ENCODE measurements at places on chromosomes 7 and 10.

DNA sequence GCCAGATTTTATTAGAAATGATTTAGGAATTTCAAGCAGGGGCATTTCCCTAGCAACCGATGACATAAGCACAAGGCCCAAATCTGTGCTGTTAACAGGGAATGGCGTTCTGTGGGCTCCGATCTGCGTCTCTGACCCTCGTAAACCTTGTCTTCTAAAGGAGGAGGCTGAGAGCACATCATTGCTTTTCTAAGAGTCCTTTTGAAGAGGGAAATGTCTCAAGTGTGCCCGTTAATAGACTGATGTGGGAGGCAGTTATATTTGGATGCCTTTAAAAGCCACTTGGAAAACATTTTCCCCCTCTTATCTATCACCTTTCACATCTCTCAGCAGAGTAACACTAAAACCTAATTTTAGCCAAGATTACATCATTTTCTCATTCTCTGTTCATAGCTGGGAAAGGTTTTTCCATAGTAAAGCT lies 424.1 kb upstream of the GALNT17 start:
- DNase-seq: no peak

- peak; percentile 42 for DNase-seq
These were observed 3.5 kb downstream of the MKRN1 start for GRCh38 chr7:140475747-140476333.

- DNase-seq: no peak
These were observed 208.5 kb downstream of the PTEN start for GRCh38 chr10:88071879-88072278.

- DNase-seq: no peak
These were observed 435.8 kb downstream of the MDFIC start for GRCh38 chr7:115357703-115357999.

DNA sequence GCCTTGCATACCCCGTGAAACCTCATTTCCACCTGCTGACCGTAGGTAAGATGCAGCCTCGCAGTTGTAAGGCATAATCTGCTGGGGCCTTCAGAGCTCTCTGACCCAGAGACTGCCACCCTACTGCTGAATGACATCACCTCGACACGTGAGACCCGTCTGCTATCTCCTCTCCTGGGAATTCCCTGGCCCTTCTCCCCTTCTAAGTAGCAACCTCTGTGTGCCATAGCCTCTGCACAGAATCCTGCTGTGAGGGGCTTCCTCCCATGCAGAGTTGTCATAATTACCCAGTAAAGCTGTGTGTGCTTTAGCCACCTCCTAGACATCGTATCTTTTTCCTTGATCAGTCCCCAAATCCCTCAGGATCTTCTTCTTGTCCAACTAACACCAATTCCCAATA lies 106.7 kb downstream of the CACNB2 start:
- DNase-seq: no peak

GRCh38 chr7:19442016-19442785 lies 266.6 kb downstream of the POLR1F start:
- DNase-seq: peak; percentile 73

DNA sequence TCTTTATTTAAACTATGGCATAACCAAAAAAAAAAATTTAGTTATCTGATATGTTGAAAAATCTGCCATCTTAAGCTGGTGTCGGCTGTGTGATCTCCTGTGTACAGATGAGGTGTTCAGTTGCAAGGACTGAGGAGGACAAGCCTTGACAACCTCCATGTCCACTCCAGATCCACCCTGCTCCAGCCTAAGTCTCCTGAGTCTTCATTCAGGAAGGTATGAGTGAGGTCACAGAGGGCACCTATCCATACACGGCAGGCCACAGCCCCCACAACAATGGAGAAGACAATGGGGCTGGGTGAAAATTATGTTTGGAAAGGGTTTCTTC lies 16.1 kb downstream of the TARP start:
- no peak for DNase-seq

GRCh38 chr10:28497313-28498126 lies 35.4 kb upstream of the WAC start:
- DNase-seq: no peak

- no peak for DNase-seq
These were observed 46.2 kb downstream of the FAM53B start for GRCh38 chr10:124697837-124698544.

GRCh38 chr10:47333532-47333931 lies 11.3 kb downstream of the GDF2 start:
- no peak for DNase-seq

- DNase-seq: no peak
These were observed 455.7 kb downstream of the DGKB start for GRCh38 chr7:14446829-14447228.

DNA sequence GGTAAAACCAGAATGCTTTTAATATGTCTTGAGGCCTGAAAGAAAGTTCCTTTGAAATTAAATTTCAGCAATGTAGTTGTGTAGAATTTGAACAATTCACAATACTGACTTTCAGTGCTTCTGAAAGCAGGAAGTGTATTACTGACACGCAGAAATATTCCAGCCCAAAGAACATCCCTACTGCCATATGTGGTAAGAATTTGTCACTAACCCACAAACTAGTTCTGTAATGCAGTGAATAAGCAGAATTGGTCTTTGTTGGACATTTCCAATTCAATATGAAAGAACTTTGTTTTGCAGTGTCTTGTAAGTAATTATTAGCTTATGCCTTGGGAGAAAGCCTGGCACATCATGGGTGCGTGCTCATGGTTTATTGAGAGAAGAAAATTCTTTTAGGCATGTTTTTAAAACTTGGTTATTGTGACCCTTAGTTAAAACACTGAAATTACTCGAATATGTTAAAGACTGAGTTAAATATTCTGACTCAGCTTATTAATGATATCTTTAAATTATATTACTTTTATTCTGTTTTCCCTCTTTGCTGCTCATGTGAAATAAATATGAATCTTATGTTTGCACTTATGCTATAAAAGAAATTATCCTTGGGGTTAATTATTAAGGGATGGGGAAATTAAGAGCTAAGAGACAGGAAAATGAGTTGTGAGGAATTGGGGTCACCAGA lies 33.4 kb downstream of the PTPN12 start:
- DNase-seq: no peak

DNA sequence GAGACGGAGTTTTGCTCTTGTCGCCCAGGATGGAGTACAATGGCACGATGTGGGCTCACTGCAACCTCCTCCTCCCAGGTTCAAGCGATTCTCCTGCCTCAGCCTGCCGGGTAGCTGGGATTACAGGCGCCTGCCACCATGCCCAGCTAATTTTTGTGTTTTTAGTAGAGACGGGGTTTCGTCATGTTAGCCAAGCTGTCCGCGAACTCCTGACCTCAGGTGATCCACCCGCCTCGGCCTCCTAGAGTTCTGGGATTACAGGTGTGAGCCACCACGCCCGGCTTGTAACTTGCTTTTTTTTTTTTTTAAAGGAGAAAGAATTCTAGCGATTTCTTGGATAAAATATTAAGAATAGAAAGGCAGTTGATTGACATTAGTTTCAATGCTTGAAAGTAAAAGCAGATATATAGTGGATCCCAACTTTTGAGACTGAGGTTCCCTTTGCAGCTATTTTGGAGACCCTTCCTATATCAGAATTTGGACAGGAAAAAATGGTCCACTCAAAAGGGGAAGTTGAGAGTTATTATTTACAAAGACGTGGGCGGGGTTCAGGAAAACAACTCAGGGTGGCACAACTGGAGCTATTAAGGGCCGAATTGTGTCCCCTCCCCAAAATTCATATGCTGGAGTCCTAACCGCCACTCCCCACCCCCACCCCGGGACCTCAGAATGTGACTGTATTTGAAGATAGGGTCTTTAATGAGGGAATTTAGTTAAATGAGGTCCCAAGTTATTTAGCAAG lies 1.3 kb upstream of the ERCC6 start:
- DNase-seq: no peak

GRCh38 chr7:129906700-129907099 lies 46.1 kb downstream of the UBE2H start:
- no peak for DNase-seq

DNA sequence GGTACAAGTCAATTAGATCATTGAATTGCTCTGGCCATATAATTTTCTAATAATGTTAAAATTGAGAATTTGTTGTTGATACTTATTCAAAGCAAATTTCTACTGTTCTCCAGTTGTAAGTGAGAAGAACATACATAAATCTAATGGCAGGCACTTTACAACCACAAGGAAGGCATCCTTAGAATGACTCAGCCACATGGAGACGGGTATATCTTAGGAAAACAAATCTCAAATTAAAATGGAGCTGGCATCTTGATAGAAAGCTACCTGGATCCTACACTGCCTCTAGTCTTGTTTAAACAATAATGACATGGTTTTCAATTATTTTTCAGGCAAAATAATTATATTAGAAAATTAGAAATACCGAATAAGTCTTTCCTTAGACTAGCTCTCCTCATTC lies 1183.7 kb upstream of the SORCS1 start:
- DNase-seq: no peak

DNA sequence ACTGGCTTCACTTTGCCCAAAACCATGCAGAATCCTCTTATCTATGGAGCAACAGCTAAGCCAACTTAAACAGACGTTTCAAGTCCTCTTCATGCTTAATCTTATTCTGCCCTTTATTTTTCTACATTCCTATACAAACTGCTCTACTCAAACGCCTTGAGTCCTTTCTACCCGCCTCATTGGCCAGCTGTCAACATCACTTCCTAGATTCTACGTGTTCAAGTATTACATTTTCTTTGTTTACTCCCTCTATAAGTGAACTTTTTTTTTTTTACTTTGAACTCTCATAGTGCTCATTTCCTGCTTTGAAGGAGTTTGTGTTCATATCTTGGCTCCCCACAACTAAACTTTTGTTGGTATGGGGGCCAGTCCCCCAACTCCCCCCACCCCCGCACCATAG lies 28.9 kb upstream of the SLC26A5 start:
- DNase-seq: no peak

DNA sequence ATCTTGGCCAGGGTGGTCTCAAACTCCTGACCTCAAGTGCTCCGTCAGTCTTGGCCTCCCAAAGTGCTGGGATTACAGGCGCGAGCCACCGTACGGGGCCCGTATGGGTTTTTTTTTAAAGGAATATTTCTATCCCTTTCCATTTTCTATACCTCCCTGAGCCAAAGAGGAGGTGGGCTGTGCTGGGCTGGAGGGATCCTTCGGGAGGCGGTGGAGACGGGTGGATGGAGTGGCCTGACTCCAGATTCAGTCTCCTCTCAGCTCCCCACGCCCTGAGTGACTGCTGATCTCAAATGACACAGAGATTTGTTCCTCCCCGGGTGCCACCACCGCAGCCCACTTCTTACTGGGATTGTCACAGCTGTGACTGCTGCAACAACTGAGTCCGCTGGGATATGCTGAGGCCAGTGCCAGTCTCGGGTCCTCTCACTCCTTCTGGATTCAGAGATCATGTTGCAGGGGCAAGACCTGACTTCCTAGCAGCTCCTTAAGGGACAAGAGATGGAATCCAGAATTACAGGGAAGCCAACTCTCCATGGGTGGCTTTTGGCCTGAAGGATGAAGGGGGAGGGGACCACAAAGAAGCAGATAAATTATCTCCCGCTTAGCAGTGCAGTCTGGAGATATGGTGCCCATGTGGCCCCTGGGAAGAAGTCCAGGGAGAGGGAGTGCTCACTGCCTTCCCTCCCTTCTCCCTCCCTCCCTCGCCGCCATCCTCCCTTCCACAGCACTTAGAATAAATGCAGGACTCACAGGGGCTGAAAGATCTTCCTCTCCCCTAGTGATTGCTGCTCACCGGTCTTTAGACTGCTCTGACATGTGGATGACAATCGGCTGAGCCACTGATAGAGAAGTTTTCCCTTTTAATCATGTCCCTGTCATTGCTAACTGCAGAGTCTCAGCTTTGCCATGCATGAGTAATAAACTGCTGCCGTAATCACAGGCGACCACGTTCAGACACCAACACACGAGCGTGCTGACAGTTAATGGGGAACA lies 14.3 kb downstream of the GALNT17 start:
- DNase-seq: no peak

DNA sequence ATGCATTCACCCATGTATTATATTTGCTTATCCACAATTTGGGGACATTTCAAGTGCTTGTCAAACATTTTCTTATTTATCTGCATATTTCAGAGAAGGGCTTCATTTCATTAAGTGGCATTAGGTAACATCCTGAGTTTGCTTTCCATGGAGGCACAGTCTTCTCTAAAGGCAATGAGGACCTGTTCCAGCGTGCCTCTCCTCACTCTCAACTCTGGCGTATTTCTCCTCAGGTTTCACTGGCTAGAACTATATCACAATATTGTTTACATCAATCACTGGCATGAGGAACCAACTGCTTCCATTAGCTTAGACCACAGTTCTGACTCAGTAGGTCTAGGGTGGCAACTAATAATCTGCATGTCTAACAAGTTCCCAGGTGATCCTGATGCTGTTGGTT lies 177.2 kb downstream of the TAX1BP1 start:
- DNase-seq: no peak

DNA sequence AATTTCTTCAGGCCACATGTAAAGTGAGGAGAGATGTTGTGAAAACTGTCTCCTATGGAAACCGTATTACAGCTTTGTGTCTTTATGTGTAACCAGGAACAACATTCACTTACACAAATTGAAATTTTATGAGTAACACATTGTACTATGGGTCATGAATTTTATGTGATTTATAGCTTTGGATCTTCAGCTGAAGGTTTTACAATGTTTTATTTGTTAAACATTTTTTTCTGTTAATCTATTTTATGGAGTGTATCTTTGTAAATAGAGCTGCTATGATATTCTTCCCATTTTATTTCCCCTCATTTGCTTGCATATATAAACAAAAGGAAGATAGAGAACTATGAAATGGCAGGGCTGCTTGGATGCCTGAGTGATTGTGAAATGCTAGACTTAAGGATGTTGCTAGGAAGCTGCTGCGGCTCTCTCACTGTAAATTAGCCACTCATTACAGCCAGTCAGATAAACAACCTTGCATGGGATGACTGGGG lies 104.5 kb upstream of the PCLO start:
- no peak for DNase-seq

- no peak for DNase-seq
These were observed 315.2 kb upstream of the GLI3 start for GRCh38 chr7:42552227-42552626.

DNA sequence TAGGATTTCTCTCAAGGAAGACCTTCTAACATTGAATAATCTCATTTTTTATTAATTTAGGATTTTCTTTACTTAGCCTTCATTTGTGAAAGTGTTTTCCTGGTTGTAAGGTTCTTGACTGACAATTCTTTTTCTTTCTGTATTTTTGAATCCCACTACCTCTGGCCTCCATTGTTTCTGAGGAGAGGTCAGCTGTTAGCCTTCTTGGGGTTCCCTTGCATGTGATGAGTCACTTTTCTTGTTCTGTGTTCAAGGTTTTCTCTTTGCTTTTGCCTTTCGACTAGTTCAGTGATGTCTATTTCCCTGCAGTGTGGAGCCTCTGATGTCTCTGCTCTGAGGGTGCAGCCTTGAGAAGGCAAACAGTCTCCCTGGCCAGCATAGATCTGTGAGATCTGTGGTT lies 304.1 kb upstream of the ZNF32 start:
- no peak for DNase-seq

DNA sequence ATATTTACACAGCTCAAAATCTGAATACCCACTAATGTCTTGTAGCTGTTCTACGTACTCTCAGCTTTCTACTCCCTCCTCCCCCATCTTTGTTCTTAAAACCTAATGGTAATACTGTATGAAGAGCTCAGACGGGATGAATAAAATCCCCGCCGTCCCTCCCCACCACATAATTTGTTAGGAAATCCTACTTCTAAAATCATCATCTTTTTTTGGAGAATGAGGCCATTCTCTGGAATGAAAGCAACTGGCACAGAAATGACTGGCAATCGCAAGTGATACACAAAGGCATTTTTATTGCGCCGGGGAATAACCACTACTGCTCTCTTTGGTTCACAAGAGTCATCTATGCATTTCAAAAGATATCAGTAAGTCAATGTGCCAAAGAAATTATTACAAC lies 27.3 kb downstream of the SLC35B4 start:
- no peak for DNase-seq

Measured in SW 1271 (cell line).